Mammary epithelial cell (primary cell): ENCODE measurements at places on chromosomes 12 and 14. TPM values are rescaled to one million over a fixed set of nuclear protein-coding genes. Genes with fewer than 3 reads are reported as not detected.
A peak's percentile ranks its signal among the peaks of the same experiment; 100 is the strongest.

The KRT6B gene
- total RNA-seq, result 3,751 TPM

The EPYC gene
- not detected for total RNA-seq

The SERPINA9 gene
- not detected for total RNA-seq

The POTEG gene
- not detected in 2 replicates for total RNA-seq

The ALDH2 gene
- 0.38 and 0.51 TPM in 2 replicates for total RNA-seq

The DEPDC4 gene
- total RNA-seq, result 2.4 and 4.2 TPM in 2 replicates

GRCh38 chr12:89873745-89874144 lies 165.1 kb upstream of the ATP2B1 start:
- no peak for DNase-seq

DNA sequence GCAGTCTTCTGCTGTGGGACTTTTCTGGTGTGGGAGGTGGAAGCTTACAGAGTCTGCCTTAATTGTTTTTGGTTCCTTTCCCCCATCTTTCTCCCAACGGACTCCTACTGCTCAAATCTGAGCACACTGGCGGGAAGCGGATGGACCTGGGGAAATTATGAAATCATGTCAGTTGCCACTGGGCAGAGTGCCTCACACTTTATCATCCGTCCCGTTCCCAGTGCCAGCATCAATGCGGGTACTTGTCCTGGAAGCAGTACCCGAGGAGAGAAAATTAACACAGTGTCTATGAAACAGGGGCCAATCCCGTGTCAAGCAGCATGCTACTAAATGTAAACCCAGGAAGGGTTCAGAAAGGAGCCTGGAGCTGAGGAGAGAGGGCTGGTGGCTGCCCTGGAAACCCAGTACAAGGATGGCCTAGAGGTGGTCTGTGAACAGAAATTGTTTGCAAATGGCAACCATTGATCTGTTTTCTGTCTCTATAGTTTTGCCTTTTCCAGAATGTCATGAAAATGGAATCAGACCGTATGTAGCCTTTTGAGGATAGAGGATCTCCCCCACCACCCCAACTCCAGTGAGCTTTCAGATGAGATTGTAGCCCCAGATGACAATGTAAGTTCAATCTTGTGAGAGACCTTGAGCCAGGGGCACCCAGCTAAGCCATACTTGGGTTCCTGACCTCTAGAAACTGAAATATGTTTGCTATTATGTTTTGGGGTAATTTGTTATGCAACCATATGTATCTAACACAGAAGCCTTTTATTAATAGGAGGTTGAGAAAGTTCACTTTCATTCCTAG lies 908 bp upstream of the CDKL1 start:
- peak; percentile 57 for DNase-seq

DNA sequence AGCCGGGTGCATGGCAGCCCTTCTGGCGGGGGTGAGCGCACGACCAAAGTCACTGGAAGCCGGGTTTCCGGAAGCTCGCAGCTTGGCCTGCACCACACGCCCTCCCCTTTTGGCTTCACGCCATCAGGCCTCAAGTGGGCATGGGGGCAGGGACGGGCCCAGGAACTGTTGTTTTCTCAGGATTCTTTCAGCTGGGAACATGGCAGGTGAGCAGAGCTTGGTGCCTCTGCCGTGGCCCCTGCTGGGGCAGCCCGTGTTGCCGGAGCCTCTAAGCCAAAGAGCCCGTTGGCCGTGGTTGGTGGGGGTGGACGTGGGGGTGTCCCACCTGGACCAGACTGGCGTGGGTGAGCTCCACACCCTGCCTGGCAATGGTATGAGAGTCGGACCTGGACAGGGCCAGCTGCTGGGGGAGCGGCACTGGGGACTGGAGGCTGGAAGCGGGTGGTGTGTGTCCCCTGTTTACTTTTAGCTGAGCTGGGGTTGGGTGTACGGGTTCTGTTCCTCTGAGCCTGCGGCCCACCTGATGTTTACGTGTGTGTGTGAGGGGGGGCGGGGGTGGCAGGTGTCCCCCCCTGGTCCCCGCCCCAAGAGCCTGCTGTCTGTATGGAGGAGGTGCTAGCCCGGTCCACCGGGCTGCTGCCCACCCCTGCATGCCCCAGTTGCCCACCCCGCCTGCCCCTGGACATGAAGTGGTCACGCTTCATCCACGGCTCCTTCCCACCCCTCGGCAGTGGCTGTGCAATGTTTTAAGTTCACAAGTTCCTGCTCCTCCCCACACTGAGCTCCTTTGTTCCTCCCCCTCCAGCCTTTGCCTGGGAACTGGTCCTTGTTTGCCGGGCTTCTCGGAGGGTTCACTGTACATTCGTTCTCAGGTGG lies 28.7 kb upstream of the PLD4 start:
- DNase-seq, result no peak

DNA sequence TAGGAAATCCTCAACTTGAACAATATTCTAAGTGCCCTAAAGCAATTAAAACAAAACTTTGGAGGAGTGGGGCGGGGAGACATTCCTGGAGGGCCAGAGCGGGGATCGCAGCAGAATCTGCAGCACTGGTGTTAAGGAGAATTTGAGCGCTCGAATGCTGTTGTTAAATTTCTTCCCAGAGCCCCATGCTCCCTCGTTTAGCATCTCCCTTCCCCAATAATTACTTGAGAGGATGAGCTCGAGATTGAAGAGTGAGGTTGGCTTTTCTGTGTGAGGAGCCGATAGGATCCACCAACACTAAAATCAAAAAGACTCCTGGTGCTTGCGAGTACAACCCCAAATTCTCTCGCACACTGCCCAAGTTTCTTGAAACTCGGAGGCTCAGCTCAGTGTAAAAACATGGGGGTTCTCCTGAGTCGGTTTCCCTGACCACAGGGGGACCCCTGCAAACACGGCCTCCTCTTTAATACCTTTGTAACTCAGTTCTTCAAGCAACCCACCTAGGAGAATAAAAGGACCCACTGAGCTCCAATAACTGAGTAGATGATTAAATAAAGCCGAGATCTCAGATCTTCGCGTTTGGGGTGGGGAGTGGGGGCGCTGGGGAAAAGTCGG lies 10.2 kb upstream of the FOXG1 start:
- no peak for DNase-seq

GRCh38 chr12:4217091-4217490 lies 56.5 kb upstream of the CCND2 start:
- no peak for DNase-seq

DNA sequence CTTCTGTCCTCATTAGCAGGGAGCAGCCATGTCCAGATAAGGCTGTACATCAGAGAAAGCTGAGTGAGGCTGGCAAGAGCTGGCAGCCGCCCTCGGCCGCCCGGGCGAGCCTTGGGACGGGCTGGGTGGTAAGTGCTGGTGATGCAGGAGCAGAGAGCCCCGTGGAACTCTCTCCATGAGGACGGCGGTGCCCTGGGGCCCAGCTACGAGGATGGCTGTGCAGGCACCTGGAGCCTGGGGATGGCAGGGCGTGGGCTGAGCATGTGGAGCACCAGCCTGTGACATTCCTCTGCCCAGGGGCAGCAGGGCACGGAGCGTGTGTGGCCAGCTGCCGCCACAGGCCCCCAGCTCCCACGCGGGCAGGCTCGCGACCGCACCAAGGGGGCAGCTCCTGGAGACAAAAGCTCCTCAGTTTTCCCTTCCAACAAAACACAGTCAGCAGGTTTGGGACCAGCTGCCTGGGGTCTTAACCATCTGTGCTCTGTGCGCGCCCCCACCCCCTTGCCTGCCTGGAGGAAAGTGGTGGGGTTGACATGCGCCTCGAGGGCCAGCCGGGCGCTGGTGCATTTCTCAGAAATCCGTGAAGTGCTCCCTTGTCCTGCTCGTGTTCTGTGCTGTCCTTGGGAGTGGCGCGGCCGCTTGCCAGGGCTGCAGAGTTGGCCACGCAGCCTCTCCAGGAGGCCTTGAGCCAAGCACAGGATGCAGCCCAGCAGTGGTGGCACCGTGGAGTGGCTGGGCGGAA lies 21.4 kb downstream of the PACS2 start:
- no peak for DNase-seq

- no peak for DNase-seq
Observed at GRCh38 chr12:42641221-42641885, 51.8 kb upstream of the PRICKLE1 start.

- DNase-seq, result no peak
Observed at GRCh38 chr12:34346372-34347034, 324.2 kb downstream of the ALG10 start.

- DNase-seq, result no peak
Observed at GRCh38 chr12:113800201-113800600, 165.9 kb downstream of the RBM19 start.

DNA sequence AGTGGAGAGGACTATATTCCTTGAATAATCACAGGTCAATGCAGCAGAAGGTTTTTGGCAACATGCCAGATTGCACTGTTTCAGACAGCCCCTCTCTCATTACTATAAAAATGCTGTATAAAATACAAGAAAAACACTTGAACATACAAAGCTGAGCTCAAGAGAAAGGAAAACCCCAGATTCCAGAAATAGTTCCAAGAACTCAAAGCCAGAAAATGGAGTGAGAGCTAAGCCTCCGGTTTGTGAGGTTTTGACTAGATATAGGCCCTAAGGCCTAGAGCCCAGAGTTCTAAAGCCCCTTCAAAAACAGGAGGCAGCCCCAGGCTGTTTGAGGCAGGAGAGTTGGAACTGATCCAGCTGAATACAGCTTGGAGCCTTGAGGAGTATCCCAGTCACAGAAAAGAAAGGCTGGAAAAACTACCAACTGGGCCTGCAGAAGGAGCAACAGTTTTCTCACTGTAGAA lies 29.4 kb upstream of the ACTN1 start:
- no peak for DNase-seq

- DNase-seq, result no peak
Observed at GRCh38 chr14:78561074-78561473, 390.9 kb downstream of the NRXN3 start.

- DNase-seq, result no peak
Observed at GRCh38 chr12:111405859-111406473, at the start of gene SH2B3. Gene SH2B3 (plus strand): TSS chr12:111405923. CDS start chr12:111418146, 12,223 bp downstream.

GRCh38 chr14:85060121-85060520 lies 469.8 kb upstream of the FLRT2 start:
- DNase-seq, result peak; percentile 46

- no peak for DNase-seq
Observed at GRCh38 chr12:52089491-52089890, 10.0 kb downstream of the SMIM41 start.

DNA sequence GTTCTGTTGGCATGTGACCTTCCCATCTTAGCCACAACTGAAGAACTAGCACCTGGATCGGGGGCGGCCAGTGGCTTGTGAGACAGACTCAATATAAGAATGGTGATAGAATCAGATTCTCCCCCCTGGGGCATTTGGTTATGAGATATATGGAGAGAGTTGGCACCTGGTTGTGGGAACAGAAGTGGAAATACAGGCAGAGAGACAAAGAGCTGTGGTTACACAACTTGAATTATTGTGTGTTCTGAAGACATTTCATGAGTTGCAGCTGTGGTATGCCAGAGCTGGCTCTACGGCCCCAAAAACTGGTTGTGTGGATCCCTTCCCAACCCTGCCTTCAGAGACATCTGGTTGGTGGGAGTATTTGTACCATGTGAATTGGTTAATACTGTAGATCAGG lies 2.9 kb upstream of the MSRB3 start:
- DNase-seq, result peak; percentile 43

GRCh38 chr14:55285048-55285652 lies 13.9 kb downstream of the FBXO34 start:
- DNase-seq, result no peak

DNA sequence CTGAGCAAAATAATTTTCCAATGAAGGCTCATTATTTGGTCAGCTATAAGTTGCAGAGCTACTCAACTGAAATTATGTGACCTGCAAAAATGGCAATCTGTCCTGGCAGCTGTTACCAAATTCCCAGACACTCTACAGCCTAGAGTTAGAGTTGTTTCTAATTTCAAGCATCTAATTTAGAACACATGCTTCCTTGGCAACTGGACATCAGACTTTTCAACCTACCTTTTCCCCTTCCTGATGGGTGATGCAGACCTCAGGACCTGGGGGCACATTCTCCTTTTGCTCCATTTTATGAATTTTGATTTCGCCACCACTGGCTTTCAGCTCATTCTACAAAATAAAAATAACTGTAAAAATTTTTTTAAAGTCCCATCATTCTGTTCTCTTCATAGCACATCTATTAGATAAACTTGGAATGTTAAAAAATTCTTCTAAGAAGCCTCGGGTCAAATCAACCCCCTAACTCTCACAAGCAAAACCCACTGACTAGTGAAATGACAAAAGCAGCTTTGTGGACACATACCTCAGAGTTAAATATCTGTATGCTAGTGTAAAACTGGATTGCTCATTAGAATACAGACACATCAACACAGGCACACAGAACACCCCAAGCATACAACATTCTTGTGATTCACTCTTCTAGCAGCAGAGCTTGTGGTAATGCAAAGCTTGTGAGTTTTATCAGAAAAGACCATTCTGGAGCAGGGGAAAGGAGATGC lies 33.5 kb upstream of the CERS5 start:
- peak; percentile 51 for DNase-seq

DNA sequence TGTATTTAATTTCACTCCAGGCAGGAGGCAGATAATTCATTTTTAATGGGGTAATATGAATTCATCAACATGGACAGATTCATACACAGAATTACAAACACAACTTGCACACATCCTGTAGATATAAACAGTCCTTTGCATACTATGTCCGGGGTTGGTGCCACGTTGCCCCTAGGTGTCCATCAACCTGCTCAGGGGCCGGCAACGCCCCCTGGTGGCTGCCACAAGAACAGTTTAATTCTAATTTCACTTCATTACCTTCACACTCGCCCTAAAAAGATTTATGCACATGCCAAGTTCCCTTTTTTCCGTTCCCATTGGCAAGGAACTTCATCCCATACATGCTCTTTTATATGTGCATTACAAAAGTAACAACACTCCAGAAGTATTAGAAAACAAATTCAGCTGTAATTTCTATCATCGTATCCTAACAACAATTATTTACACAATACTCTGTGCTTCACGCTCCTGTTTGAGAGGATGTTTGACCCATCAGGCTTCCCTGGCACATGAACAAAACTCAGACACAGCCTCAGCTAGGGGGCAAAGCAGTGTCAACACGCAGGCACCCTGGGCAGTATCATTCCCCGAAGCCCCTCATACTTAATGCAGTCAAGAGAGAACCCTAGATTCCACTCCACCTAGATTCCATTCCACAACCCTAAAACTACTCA lies 15.5 kb downstream of the MANSC1 start:
- DNase-seq, result peak; percentile 25

GRCh38 chr14:91968280-91968679 lies 20.8 kb upstream of the FBLN5 start:
- DNase-seq, result no peak

DNA sequence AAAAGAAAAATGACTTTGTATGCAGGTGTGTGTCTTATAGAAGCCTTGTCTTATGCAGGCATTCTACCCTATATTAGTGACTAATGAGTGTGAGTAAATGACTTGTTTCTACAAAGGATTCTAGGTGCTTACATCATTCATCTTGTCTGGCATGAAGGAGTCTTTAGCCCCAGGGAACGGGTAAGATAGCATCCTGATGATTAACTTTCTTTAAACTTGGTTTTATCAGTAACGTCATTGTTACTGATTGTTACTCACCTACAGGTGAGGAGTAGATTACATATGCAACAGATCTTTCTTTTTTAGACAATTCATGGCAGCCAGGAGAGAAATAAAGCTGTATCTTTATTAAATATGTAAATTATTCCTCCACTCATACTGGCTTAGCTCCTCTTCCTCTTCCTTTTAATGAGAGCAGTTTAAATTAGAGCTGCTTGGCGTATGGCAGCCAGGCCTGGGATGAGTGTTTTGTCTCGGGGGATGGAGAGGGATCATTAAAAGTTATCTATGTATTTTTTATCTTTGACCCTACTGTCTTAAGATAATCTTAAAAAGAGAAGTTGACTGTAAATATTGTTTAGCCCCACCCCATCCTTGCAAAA lies 57.2 kb upstream of the ATP2A2 start:
- DNase-seq, result peak; percentile 98

GRCh38 chr12:94698578-94698977 lies 48.2 kb upstream of the TMCC3 start:
- no peak for DNase-seq
